ENCODE measurements at places on chromosomes 3 and 15.

- no peak for DNase-seq
Observed at GRCh38 chr3:111033470-111034050, 38.1 kb upstream of the NECTIN3 start.

GRCh38 chr3:186277268-186277909, 84.6 kb downstream of the DGKG start:
- DNase-seq = no peak

- no peak for DNase-seq
Observed at GRCh38 chr15:33242165-33242564, 47.7 kb upstream of the FMN1 start.

DNA sequence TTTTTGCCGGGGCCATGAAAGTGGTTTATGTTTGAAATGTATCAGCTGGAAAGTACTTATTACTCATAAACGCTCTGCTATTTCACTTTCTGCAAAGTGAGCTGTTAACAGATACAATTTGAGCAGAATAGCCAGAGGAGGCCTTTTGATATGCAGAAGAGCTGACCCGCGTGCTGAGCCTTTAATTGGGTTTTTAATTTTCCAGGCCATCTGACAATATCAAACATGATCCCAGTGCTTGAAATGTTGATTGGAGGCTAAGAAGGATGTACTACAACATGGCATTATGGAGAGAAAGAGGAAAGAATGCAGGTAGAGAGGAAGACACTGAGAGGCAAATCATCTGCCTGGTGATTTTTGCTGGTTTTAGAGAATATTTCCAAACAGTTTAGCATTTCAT, 261.3 kb upstream of the MEIS2 start:
- DNase-seq = no peak

DNA sequence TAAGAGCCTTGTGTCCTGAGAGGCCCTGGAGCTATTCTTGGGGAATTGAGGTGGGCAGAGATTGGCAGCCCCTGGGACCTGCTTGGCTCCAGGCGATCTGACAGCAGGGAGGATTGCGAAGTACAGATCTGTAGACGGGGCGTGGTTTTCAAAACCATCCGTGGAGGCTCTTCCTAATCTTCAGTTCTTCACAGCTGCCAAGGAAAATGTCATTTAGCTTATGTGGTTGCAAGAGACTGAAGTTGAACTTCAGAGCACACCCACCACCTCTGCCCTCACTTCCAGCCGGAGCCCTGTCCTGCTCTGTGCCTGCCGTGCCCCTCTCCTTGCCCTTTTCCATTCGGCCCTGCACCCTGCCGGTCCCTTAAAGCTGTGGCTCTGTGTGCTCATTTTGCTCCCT, 12.9 kb downstream of the NISCH start:
- DNase-seq = no peak

GRCh38 chr3:55064164-55064563, 136.3 kb upstream of the LRTM1 start:
- DNase-seq = no peak

DNA sequence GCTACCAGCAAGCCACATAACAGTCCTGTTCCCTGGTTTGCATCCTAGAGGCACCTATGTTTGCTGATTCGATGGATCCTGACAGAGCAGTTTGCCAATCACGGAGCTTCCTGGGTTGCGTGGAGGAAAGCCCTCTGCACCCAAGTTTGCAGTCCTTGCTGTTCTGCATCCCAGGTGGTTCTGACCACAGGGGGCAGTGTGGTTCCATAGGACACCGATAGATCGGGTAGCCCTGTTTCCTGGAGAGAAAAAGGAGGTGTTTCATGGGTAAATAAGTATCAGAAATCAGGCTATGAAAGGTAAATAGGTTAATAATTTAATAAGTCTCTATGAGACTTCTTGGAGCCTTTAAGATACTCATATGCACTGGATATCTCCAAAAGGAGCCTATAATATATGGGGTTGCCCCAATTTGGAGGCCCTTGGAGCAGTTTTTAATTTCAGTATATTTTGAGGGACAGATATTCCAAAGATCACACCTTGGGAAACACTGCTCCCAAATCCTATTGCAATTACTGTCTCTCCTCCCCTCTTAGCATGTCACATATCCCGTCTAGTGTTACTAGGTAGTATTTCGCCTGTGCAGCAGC, 194.6 kb upstream of the TPM1 start:
- no peak for DNase-seq

All from activated CD4-positive, CD25-positive, alpha-beta regulatory T cell (primary cell).